T follicular helper cell (primary cell): ENCODE measurements at places on chromosomes 16 and 17.

GRCh38 chr17:69677130-69677529 is 262.6 kb downstream of the MAP2K6 start:
- DNase-seq, result no peak

- peak; percentile 72 for DNase-seq
Measured at GRCh38 chr17:67378454-67379250, 1.6 kb downstream of the PITPNC1 start.

GRCh38 chr16:55078153-55078552 is 147.5 kb downstream of the IRX5 start:
- DNase-seq, result no peak

DNA sequence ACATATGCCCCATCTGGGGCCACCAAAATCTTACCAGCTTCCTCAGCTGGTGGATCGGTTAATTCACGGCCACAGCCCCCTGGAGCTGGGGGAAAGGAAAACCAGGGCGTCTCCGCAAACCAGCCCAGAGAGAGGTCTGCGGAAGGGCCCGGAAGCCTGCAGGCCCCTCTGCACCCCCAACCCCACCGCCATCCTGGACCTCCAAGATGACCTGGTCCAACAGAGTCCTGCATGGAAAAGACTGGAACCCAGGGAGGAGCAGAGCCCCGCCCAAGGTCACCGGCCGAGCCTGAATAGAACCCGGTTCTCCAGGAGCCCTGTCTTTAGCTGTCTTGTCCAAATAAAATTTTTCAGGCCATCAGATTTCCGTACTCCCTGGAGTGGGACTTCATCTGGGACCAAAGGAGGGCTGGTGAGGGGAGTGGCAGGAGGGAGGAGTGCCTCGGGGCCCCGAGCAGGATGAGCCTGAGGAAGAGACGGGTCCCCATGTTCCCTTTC is 37.4 kb upstream of the NDRG4 start:
- DNase-seq, result no peak

- DNase-seq, result no peak
Measured at GRCh38 chr17:3974138-3974687, 10.0 kb upstream of the ATP2A3 start.

DNA sequence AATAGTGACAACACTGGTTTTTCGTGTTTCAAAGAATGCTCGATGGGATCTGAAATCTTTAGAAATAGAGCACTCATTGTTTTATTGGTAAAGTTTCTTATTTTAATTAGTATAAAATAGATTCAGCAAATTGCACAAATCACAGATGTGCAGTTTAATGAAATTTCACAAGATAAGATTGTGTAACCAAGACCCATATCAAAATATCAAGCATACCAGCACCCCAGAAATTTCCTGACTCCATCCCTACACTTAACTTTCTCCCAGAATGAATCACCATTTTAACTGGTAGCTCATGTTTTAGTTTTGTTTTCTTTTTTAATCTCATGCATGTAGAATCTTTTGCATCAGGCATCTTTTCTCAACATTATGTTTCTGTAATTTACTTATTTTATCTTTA is 185.9 kb downstream of the KCNJ2 start:
- no peak for DNase-seq

GRCh38 chr16:67959536-67960329 is 8.7 kb downstream of the SLC12A4 start:
- no peak for DNase-seq

- no peak for DNase-seq
Measured at GRCh38 chr16:1003391-1004347, 22.1 kb downstream of the SOX8 start.

DNA sequence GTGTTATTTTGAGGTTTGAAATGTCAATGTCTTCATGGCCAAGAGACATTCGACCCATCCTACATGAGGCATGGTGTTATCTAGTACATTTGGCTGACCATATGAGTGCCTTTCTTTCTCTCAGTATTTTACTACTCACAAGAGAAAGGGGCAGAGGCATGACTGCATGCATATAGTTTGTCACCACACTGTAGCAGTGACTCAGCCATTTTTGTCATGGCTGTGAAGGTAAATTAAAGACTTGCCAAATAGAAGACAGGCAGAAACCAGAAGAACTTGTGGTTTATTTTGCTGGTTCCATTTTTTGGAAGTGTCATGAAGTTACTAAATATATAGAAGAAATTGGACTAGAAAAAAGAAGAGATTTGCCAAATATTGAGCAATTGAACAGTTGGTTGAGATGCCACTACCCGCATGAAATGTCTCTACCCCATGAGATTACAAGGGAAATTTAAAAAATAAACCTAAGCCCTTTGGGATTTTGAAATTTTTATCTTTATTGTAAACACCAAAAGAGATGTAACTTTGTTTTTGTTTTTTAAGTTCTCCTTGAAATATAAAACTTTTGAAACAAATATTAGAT is 170.3 kb downstream of the CHD9 start:
- DNase-seq, result no peak

- no peak for DNase-seq
Measured at GRCh38 chr16:9850817-9851216, 331.4 kb downstream of the GRIN2A start.

DNA sequence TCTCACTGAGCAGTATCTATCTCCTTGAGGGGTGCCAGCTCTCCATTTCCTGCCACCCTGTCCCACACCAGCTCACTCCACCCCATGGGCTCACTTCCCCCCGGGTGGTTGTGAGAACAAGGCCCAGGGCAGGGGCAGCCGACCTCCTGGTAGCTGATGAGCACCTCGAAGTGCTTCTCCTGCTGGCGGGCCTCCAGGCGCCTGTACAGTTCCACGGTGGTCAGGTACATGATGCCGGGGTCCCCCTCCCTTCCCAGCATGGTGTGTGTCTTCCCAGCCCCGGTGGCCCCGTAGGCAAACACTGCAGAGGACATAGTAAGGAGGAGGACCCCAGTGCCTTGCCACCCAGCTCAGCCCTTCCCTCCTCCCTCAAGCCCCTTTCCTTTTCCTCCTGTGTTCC is 12.5 kb downstream of the KIF18B start:
- DNase-seq, result no peak

DNA sequence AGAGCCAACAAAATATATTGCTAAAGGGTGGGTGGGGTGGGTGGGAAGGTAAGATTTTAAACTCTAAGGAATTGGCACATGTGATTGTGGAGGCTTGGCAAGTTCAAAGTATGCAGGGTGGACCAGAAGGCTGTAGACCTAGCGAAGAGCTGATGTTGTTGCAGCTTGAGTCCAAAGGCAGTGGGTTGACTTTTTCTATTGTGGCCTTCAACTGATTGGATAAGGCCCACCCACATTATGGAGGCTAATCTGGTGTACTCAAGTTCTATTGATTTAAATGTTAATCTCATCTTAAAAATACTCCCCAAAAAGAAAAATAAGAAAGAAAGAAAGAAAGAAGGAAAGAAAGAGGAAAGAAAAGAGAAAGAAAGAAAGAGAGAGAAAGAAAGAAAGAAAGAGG is 22.4 kb downstream of the ZNF200 start:
- DNase-seq, result no peak

GRCh38 chr17:78970834-78971755 is 8.6 kb downstream of the LGALS3BP start:
- peak; percentile 69 for DNase-seq

- no peak for DNase-seq
Measured at GRCh38 chr17:34393401-34393800, 30.4 kb upstream of the CCL1 start.

DNA sequence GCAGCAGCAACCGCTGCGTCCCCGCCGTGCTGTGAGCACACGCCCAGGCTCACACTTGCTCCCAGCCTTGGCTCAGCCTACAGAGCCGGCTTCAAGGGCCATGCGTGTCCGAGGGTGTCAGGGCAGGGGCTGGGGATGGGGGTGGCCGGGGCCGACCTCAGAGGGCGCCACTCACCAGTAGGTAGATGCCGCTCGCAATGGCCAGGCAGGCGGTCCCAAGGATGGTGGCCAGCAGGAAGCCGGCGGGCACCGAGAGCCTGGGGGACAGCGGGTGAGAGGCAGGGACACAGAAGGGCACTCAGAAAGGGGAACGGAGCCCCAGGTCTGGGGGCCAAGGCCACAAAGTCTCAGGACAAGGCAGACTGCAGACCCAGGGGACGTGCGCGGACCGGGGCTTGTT is 4.9 kb downstream of the CYBA start:
- DNase-seq, result no peak

- DNase-seq, result peak; percentile 66
Measured at GRCh38 chr16:11254913-11255736, 879 bp downstream of the SOCS1 start.

GRCh38 chr17:58352596-58353388 is 791 bp upstream of the SUPT4H1 start:
- no peak for DNase-seq

DNA sequence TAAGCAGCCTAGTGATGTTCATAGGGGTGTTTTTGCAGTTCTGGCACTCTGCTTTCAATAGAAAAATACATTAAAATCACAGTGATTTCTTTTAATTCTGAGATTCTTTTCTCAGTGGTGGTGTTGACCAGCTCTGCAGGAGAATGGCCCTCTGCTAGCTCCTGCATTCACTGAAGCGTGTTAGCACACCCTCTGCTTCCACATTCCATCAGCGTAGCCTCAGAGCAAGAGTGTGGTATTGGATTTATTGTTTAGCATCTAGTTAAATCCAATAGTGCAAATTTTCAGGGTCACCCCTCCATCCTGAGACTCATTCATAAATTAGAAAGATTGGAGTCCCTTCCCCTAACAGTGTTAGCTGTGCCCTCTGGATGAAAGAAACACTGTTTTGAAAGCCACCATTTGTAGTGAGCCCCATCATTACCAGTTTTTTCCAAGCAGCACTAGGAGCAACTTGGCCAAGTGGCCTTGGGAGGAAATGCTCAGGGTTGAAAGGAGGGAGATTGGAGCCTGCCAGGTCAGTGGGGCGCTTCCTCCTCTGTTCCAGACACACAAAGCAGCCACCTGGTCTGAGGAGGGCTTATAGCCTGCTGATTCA is 45.7 kb downstream of the B9D1 start:
- DNase-seq, result no peak

GRCh38 chr16:18803569-18804462 is 2.5 kb upstream of the ARL6IP1 start:
- DNase-seq, result no peak

DNA sequence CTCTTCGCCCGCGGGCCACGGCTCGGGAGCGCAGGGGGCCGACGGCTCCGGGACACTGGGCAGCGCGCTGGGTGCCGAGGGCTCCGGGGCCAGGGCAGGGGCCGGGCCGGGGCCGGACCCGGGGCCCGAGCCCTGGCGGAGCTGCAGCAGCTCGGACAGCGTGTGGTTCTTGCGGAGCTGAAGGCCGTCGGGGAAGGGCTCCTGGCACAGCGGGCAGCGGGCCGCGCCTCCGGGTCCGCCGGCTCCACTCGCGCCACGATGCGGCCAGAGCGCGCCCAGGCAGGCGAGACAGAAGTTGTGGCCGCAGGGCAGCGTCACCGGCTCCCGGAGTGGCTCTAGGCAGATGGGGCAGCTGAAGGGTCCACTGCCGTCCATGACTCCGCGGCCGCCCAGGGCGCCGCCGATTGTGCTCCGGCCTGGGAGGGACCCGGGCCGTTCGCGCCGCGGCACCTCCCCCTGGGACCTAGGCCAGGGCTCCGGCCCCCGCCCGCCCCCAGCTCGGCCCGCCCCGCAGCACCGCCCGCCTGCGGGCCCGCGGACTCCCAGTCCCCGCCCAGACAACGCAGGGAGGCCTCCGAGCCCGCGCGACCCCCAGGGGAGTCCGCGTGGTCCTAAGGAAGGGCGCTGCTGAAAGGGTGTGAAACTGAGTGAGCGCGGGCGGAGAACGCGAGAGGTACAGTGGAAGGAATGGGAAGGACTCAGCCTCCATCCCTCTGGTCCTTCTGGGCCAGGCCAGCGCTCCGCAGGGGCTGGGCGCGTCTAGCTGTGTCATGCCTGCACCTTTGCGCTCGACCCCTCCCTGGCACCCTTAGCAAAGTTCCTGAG is at the start of gene TRIM47:
Gene TRIM47, minus strand, starts transcription at position 408 of the 825 bp plus-strand sequence. Its CDS starts 33 bp downstream, at position 375.
- no peak for DNase-seq

DNA sequence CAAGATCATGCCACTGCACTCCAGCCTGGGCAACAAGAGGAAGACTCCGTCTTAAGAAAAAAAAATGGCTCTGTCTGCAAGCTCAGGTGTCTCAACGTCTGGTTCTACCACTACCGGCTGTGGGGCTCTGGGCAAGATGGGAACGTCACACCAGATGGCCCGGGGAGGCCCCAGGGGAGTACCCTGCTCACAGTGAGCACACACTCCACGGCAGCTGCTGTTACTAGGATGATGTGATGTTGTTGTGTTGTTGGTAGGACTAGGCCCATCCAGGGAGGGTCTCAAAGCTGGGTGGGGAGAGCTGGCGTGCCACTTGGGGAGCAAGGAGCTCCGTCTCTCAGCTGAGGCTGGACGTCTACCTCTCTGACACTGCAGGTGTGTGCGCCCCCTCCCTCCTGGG is 9.4 kb upstream of the NPTX1 start:
- DNase-seq, result no peak

GRCh38 chr16:16021020-16021419 is 71.6 kb downstream of the ABCC1 start:
- DNase-seq, result no peak

DNA sequence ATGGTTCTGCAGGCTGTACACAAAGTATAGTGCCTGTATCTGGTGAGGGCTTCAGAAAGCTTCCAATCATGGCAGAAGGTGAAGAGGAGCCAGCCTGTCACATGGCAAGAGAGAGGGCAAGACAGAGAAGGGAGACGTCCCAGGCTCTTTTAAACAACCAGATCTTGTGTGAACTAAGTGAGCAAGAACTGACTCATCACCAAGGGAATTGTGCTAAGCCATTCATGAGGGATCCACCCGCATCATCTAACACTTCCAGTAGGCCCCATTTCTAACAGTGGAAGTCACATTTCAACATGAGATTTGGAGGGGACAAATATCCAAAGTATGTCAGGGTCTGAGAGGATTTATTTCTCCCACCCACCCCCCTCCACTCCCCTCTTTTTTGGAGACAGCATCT is 56.2 kb upstream of the ELAC2 start:
- no peak for DNase-seq

GRCh38 chr16:70695331-70696070 is 9.6 kb upstream of the MTSS2 start:
- no peak for DNase-seq

GRCh38 chr16:68642436-68643101 is 2.5 kb upstream of the CDH3 start:
- DNase-seq, result no peak

- DNase-seq, result peak; percentile 9
Measured at GRCh38 chr17:4199818-4200402, 56.9 kb downstream of the CYB5D2 start.
